Cerebellar nuclear complex (tissue), 1 donor: ENCODE measurements at places on chromosomes 5 and 9.

- DNase-seq: no peak
Observed at GRCh38 chr5:154858972-154859871, 795 bp downstream of the CNOT8 start.

- no peak for DNase-seq
Observed at GRCh38 chr5:73745836-73746235, 119.8 kb downstream of the ARHGEF28 start.

- no peak for DNase-seq
Observed at GRCh38 chr9:83665580-83666200, 42.1 kb downstream of the UBQLN1 start.

DNA sequence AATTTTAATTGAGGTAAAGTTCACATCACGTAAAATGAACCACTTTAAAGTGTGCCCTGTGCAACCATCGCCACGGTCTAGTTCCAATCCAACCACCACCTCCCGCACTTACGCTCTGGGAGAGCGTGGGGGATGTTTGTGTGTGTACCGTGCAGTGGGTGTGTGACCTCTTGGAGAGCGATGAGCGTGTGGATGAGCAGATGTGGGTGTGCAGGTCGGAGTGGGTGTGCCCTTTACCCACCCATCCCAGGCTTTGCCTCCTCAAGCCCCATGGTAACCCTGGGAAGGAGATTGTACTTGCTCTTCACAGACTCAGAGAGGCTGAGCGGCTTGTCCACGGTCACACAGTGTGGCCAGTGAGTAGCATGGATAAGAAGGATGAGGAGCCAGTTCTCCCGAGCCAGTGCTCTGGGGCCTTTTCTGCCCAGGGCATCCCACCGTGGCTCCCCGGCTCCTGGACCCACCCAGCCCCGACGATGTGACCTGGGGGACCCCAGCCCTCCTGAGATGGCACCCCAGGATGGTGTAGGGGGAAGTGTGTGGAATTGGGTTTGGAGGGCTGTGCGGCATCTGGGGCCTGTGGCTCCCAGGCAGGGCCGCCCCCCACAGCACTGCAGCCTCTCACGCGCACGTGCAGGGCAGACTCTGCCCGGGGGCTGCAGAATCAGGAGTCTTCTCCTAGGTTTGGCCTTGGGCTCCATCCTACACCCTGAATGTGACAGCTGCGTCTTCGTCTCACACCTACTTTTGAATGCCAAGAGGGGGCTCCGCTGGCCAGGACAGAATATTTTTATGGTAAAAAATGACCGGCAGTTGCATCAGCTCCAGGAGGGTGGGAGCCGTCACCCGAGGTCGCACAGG is 13.6 kb downstream of the LHX3 start:
- no peak for DNase-seq

DNA sequence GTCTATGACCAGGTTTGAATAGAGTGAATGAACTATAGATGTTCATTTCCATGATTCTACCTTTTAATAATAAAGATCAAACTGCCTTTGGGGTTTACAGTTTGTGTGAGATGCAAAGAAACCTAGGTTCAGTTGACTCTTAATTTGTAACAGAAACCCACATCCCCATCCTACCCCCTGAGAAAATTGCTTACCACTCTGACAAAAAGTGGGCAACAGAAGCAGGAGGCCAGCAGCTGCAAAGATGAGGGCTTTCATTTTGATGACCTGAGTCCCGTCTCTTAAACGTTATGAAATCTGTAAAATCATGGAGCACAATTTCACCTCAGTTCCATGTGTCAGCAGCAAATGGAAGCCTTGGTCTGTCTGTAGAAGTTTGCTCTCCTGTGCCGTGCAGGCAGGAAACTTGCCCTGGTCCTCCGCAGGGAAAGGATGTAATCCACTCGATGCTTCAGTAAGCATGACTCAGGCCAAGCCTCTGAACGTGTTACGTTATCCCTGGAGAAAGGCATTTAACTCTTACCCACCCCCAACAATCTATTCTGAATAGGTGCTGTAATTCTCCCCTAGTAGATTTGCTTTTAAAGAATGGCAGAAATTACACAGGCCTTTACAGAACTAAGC is at the start of gene F2RL2:
Gene F2RL2, minus strand, starts transcription at position 431 of the 624 bp plus-strand sequence. Its CDS starts 173 bp downstream, at position 258.
- no peak for DNase-seq

- DNase-seq: no peak
Observed at GRCh38 chr9:102642651-102643050, 352.5 kb upstream of the CYLC2 start.

DNA sequence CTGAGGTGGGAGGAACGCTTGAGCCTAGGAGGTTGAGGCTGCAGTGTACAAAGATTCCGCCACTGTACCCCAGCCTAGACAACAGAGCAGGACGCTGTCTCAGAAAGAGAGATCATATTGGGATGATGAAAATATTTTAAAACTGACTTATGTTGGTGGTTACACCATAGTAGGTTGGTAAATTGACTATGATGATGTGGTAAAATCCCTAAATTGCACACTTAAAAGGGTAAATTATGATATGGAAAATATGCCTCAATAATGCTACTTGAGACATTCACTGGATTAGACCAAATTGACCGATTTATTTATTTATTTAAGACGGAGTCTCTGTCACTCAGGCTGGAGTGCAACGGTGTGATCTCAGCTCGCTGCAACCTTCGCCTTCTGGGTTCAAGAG is 21.9 kb upstream of the TOR1B start:
- DNase-seq: no peak

DNA sequence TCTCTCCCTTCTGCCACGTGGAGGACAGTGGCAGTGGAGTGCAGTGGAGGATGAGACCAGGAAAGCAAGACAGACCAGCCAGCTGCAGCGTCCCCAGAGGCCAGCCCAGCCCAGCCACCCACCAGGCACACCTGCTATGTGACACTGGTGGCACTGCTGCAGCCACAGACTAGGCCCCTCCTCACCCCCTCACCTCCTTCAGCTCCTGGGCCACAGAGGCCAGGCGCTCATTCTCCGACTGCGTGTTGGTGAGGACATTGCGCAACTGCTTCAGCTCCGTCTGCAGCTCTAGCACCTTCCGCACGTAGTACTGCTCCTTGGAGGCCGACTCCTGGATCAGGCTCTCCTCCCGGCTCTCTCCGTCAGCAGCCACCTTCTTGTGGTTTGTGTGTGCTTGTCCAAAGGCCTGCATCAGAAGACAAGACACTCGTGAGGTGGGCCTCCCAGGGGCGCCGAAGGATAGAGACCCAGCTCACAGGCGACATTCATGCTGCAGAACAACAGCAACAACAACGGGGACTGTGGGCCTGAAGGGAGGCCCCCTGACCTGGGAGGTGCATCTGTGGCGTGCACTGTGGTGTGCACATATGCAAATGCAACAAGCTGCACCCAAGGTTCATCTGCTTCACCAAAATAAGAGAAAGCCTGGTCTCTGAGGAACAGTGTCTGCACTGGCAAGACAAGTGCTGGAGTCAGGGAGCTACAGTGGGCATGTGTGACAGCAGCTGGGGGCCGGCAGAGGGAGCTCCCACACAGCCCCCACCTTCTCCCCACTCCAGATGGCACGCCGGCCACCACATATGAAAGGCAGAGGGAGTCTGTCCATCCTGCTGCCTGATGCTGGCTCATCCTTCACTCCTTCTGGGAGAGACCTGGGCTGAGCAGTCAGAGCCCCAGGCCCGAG is 35.5 kb downstream of the BICD2 start:
- no peak for DNase-seq
